ENCODE measurements at places on chromosomes 16 and 17.

- DNase-seq, result no peak
These were observed 7.0 kb downstream of the CRHR1 start for GRCh38 chr17:45791041-45791582.

DNA sequence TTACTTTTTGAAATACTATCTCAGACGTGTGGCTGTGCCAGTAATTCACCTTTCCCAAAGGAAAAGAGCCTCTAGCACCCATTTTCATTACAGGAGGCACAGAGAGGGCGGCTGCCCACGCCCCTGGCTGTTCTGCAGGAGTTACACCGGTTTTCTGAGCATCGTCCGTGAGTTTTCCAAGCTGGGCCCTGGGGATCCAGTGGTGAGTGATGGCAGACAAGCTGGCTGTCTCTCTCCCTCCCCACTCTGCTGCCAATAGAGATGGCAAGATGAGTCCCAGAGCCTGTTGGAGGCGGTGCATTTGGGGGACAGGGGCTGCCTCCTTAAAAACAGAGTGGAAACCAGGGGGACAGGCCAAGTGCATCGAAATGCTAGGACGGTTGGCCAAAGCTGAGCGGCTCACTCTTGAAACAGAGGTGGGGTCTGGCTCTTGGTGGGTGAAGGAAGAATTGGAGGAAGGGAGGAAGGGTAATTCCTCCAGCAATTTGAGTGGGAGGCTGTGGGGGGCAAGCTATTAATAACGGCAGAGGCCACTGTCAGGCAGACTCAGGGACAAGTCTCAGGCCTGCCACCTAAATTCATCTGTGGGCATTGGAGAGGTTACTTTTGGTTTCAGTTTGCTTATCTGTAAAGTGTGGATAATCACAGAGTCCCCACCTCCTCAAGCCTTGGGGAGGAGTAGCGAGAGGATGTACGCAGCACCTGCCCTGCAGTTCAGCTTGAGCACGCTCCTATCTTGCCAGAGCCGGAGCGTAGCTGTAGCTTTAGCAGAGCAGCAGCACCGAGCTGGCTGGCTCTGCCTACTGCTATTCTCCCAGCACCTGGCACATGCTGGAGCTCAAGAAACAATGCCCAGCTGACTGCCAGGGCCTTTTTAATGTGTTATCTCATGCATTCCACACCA, 7.5 kb upstream of the NOS2 start:
- no peak for DNase-seq

DNA sequence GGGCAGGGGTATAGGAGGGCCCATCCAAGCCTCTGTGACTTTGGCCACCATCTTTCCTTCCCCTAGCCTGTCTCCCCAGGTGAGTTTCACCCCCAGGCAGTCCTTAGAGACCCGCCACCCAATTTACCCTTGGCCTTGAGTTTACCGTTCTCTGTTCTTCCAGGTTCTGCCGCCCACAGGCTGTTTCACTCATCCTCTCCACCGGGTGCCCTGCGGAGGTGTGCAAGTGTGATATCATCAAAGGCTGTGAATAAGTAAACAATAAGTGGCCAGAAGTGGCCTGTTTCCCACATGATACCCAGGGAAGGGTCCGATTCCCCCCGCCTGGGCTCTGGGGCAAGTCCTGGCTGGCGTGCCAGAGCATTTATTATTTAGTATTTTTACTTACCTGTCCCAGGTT, 15.1 kb upstream of the TLCD3B start:
- no peak for DNase-seq

DNA sequence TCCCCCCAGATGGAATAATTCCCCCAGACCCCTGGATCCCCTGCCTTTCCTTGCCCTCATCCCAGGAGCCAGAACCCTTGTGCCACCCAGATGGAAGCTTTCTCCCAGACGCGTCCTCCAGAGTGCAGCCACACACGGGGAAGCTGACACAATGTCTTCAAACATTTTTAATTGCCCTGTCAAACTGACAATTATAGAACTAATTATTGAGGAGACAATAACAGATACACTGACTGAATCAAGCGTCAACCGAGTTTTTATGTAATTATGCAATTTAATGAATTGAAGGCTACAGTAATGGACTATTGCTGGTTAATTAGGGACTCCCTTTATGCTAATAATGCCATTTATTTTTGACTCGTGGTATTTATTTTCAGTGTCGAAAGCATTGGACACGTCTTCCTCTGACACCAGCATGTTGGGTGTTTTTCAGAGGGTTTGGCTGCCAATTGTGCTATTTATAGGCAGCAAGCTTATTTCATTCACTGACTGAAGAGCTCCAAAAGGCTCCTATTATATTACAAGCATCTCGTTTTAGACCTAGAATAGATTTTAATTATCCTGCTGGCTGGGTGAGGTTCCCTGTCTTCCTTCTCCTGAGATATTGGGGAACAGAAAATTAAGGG, 298.2 kb upstream of the C16orf82 start:
- DNase-seq, result no peak

Measured in stimulated activated CD8-positive, alpha-beta memory T cell treated with anti-CD3 and anti-CD28 coated beads, Interleukin-4, amount 100 ng/mL, for 1 hour (primary cell).